Central memory CD8-positive, alpha-beta T cell (primary cell): ENCODE measurements at places on chromosomes 1 and 21.

- H3K36me3 ChIP-seq = no peaks in the 10 kb centered on the region
- H3K4me3 ChIP-seq = no peak overlapping the region
- H3K4me1 ChIP-seq = no peaks in the 10 kb centered on the region
Observed at GRCh38 chr1:230545181-230545580, 97.1 kb upstream of the COG2 start.

- no peaks in the 10 kb centered on the region for H3K36me3 ChIP-seq
- no peaks in the 10 kb centered on the region for H3K27me3 ChIP-seq
- no peak overlapping the region for H3K27ac ChIP-seq
- DNase-seq = no peak
- no peak overlapping the region for H3K4me3 ChIP-seq
- peaks cover 30% of the 10 kb centered on the region for H3K4me1 ChIP-seq
Observed at GRCh38 chr1:31880957-31881687, 57.0 kb downstream of the PTP4A2 start.

- H3K27me3 ChIP-seq = no peaks in the 10 kb centered on the region
- DNase-seq = no peak
- H3K4me3 ChIP-seq = no peak overlapping the region
- H3K36me3 ChIP-seq = no peaks in the 10 kb centered on the region
- no peak overlapping the region for H3K27ac ChIP-seq
Observed at GRCh38 chr1:240562779-240563178, 49.2 kb downstream of the GREM2 start.

DNA sequence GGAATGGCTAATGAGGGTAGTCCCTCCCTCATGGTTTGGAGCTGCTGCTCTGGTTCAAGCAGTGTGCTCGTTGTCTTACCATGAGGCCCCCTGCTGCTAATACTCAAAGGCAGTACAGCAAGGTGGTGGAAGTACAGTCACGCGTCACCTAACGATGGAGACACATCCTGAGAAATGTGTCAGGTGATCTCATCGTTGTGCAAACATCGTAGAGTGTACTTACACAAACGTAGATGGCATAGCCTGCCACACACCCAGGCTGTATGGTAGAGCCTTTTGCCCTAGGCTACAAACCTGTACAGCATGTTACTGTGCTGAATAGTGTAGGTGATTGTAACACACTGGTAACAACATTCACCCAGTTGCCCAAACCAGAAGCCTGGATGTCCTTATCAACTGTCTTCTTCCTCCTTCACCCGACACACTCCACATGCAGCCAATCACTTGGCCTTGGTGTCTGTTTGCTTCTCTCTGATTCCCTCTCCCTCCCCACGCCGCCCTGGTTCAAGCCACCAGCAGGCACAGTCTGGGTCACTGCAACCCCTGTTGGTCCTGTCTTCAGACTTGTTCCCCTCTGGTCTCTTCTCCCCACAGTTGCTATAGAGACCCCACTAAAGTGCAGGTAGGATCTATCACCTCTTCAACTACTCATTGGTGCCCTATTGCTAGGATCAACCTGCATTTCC, 6.0 kb upstream of the KCNA2 start:
- no peak for DNase-seq
- no peak overlapping the region for H3K27ac ChIP-seq
- peaks cover 22% of the 10 kb centered on the region for H3K27me3 ChIP-seq
- no peak overlapping the region for H3K4me3 ChIP-seq

GRCh38 chr21:42939582-42940413, 14.4 kb upstream of the ERVH48-1 start:
- H3K4me3 ChIP-seq = no peak overlapping the region
- H3K27me3 ChIP-seq = no peaks in the 10 kb centered on the region
- no peak overlapping the region for H3K27ac ChIP-seq
- H3K36me3 ChIP-seq = no peaks in the 10 kb centered on the region

DNA sequence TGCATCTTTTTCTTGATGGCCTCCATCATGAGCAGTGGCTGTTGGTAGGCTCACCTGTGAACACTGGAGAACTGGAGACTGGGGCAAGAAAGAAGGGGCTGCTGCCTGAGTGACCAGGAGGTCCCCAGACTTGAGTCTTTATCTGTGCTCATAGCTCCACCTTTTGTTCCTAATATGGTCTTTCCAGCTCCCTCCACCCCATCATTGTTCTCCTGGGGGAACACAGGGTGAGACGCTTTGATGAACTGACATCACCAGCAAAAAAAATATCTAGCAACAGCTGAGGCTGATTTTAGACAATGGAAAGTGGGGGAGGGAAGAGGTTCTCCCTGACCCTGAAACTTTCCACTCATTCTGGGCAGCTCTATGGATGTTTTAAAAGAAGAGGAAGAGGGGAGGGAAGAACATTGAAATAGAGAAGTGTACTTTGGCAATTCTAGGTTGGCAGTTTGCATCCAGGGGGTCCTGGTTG, at the start of gene TPM3:
Gene TPM3, minus strand, starts transcription at position 111 of the 472 bp plus-strand sequence. Its CDS starts 82 bp downstream, at position 29.
- DNase-seq = no peak
- no peaks in the 10 kb centered on the region for H3K36me3 ChIP-seq
- H3K4me3 ChIP-seq = no peak within 1 kb of the TSS
- no peaks in the 10 kb centered on the region for H3K4me1 ChIP-seq

GRCh38 chr1:96927125-96927524, 205.5 kb downstream of the PTBP2 start:
- no peaks in the 10 kb centered on the region for H3K36me3 ChIP-seq
- H3K27me3 ChIP-seq = peaks cover 10% of the 10 kb centered on the region
- H3K4me3 ChIP-seq = no peak overlapping the region
- H3K27ac ChIP-seq = no peak overlapping the region
- no peaks in the 10 kb centered on the region for H3K4me1 ChIP-seq
- no peak for DNase-seq

DNA sequence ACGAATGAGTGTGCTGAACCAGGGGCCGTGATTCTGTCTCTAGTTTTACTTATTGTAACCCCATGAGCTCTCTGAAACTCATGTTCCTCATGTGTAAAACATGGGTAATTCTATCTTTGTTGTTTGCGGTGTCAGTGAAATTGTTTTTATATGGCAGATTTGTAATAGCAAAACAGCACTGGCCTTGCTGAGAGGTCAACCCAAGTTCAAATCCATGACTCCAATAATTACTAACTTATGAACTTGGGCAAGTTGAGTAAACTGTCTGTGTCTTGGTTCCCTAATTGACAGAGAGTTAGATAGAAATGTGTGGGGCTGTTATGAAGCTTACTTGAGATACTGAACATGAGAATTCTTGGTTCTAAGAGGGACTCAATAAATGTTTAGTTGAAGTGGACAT, 17.8 kb downstream of the C1orf116 start:
- DNase-seq = no peak
- no peak overlapping the region for H3K4me3 ChIP-seq
- H3K27ac ChIP-seq = no peak overlapping the region
- peaks cover 3% of the 10 kb centered on the region for H3K36me3 ChIP-seq
- H3K4me1 ChIP-seq = no peaks in the 10 kb centered on the region
- peaks cover 51% of the 10 kb centered on the region for H3K27me3 ChIP-seq

DNA sequence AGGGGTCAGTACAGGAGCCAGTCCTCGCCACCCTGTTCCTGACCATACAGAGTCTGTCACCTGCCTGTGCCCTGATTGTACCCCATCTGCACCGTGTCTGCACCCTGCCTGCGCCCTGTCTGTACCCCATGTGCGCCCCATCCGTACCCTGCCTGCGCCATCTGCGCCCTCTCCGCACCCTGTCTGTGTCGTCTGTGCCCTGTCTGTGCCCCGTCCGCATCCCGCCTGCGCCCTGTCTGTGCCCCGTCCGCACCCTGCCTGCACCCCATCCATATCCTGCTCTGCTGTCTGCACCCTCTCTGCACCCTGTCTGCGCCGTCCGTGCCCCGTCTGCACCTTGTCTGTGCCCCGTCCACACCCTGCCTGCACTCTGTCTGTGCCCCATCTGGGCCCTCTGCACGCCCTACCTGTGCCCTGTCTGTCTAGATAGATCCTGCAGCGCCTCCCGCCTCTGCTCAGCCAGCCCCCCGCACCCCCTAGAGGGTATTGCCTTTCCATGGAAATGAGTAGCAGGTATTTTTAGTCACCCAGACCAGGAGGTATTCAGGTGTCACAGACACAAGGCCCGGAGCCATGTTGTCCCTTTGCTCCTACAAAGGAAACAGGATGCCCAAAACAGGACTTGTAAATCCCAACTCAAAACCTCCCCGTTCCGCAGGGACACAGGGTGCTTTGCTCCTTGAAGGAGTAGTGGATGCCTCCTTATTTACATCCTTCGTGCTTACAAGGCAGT, 7.7 kb upstream of the NPHP4 start:
- no peak overlapping the region for H3K4me3 ChIP-seq
- H3K36me3 ChIP-seq = peaks cover 6% of the 10 kb centered on the region
- DNase-seq = no peak
- peak overlapping the region; percentile 47 for H3K27ac ChIP-seq

GRCh38 chr1:210883821-210884220, 250.1 kb downstream of the KCNH1 start:
- H3K36me3 ChIP-seq = no peaks in the 10 kb centered on the region
- H3K27me3 ChIP-seq = peaks cover 59% of the 10 kb centered on the region
- no peak overlapping the region for H3K27ac ChIP-seq
- H3K4me3 ChIP-seq = no peak overlapping the region
- no peak for DNase-seq

DNA sequence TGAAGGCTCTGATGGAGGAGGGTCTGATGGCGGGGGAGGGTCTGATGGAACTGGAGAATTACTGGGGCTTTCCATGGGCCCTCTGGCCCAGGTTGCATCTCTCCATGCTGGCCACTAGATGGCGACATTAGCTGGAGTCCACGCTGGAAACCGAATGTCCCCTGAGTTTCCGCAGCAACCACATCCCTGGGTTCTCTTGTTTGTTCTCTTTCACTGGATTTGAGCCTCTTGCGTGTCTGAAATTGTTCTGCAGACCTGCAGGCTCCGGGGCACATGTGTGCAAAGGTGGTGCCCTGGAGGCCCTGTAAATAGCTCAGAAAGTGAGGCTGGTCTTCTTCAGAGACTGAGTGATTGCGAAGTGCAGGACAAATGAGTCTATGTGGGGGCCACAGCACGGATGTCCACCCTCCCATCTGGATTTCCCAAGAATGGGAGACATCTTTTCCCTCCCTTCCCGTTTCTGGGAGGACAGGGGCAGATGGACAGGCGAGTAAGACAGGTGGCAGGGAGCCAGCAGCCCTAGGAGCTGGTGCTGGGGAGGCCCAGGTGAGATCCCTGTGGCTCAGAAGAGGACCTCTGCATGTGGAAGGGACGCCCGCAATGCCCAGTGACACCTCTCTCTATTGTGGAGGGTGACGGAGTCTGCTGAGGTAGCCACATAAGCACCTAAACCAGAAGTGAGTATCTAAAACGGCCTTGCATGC, 73.2 kb upstream of the ABCG1 start:
- no peaks in the 10 kb centered on the region for H3K36me3 ChIP-seq
- peaks cover 8% of the 10 kb centered on the region for H3K4me1 ChIP-seq
- H3K27me3 ChIP-seq = peaks cover 11% of the 10 kb centered on the region

GRCh38 chr1:202010180-202011015, at the start of gene ELF3:
TSS of gene ELF3 (plus strand) at chr1:202010587. CDS start at chr1:202011137, 550 bp downstream.
- H3K4me1 ChIP-seq = peaks cover 7% of the 10 kb centered on the region
- H3K27me3 ChIP-seq = no peaks in the 10 kb centered on the region
- H3K27ac ChIP-seq = no peak within 1 kb of the TSS
- peaks cover 7% of the 10 kb centered on the region for H3K36me3 ChIP-seq
- H3K4me3 ChIP-seq = no peak within 1 kb of the TSS

- peak overlapping the region; percentile 29 for H3K4me3 ChIP-seq
- H3K27me3 ChIP-seq = no peaks in the 10 kb centered on the region
- H3K36me3 ChIP-seq = peaks cover 18% of the 10 kb centered on the region
- peaks cover 81% of the 10 kb centered on the region for H3K4me1 ChIP-seq
- H3K27ac ChIP-seq = no peak overlapping the region
Observed at GRCh38 chr1:109498161-109498801, 4.4 kb downstream of the CYB561D1 start.

GRCh38 chr1:245589906-245590305, 435.1 kb downstream of the KIF26B start:
- H3K4me1 ChIP-seq = no peaks in the 10 kb centered on the region
- H3K4me3 ChIP-seq = no peak overlapping the region
- H3K27me3 ChIP-seq = no peaks in the 10 kb centered on the region
- H3K36me3 ChIP-seq = peaks cover 2% of the 10 kb centered on the region
- no peak overlapping the region for H3K27ac ChIP-seq

DNA sequence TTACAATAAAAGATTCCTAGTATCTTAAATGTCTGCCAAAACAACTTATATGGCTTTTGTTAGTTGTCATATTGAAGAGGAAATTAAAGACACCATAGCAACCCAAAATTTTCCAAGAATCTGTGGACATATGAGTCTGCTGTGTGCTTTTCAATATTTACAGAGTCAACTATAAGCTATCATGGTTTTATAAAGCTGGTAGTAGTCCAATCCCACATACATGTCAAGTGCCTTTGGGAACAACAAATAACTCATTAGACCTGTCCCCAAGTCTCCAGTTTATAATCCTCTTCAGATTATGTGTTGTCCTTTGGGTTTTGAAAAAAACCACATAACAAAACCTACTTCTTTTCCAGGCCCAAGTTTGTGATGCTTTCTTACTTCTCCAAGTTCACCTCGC, 293.8 kb upstream of the USP25 start:
- H3K4me3 ChIP-seq = no peak overlapping the region
- no peak overlapping the region for H3K27ac ChIP-seq
- peaks cover 4% of the 10 kb centered on the region for H3K27me3 ChIP-seq
- no peaks in the 10 kb centered on the region for H3K36me3 ChIP-seq

DNA sequence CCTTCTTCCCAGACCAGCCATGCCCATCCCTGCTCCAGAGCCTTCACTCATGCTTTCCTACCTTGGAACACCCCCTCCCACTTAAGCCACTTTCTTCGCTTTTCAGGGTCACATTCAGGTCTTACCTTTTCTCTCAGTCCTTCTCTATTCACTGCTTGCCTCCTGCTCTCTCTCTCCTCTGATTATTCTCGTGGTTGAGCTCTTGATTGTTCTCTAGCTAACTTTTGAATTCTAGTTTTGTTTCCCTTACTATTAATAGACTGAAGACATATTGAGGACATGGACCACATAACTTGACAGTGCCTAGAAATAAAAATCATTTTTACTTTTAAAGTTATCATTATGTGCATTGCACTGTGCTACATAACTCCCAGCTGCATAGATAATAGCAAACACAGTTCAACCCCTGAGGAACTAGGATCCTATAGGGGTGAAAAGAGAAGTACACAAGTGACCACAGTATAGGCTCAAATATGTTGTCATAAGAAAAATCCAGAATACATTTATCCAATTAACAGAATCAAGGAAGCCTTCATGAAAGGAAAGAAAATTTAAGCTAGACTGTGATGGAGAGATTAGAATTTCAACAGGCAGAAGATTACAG, 21.5 kb downstream of the INSL5 start:
- H3K4me3 ChIP-seq = no peak overlapping the region
- no peaks in the 10 kb centered on the region for H3K4me1 ChIP-seq
- H3K36me3 ChIP-seq = no peaks in the 10 kb centered on the region
- H3K27ac ChIP-seq = no peak overlapping the region

DNA sequence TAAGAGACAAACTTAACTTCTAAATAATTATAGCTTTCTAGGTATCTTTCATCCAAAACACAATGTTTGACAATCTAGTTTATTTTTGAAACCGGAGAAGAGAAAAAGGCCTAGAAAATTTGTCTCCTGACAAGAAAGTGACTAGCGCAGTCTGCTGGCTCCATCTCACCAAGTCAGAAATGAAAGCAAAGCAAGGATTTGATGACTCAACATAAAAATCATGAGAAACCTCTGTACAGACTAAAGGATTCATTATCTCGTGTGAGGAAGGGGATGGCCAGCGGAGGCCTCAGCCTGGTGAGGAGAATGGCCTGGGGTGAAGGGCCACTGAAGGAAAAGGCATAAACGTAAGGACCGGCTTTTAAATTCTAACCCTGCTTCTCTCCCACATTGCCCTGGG, 20.0 kb upstream of the TSNAX start:
- DNase-seq = no peak
- H3K36me3 ChIP-seq = peaks cover 3% of the 10 kb centered on the region
- peaks cover 43% of the 10 kb centered on the region for H3K27me3 ChIP-seq

GRCh38 chr1:234601301-234602017, 8.5 kb downstream of the IRF2BP2 start:
- H3K36me3 ChIP-seq = peaks cover 32% of the 10 kb centered on the region
- no peak for DNase-seq
- peak overlapping the region; percentile 73 for H3K4me3 ChIP-seq
